Posterior vena cava (tissue), 2 donors: ENCODE measurements at places on chromosomes 11 and 22.
A peak's percentile ranks its signal among the peaks of the same experiment; 100 is the strongest.

GRCh38 chr22:29476116-29476515, 3.9 kb upstream of the NEFH start:
- DNase-seq, result no peak

DNA sequence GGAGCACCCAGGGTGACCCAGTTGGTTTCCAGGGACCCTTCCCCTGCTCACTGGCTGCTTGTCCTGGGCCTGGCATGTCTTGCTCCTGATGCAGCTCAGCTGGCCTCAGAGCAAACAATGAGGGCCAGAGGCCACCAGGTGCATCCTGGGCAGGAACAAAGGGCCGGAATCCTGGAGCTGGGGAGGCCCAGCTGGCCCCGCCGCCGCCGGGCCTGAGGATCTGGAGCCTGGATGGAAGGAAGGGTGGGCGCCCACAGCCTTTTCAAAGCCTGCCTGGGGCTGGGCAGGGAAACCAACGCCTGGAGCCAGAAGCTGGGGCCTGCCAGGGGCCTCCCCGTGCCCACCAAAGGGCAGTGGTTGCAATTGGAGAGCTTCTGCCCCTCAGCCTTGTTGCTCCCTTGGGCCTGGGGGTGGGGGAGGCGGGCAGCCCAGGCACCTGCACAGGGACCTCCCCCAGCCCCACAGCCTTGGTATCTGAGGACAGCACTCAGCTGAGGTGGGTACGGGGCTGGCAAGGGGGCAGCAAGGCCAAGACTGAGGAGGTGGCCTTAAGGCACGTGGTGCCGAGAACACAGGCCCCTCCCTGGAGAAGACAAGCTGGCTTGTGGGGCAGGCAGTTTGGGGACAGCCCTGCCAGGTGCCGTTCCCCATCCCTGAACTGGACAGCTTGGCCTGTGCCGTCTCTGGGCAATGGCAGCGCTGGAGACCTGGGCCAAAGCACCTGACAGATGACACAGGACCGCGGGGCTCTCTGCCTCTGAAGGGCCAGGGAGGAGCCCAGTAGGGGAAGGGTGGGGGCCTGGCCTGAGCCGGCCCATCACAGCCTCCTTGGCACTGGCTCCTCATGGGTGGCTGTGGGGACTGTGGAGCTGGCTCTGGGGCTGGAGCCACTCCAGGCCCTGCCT, 7.1 kb upstream of the ADORA2A start:
- peak; percentile 82 for DNase-seq

DNA sequence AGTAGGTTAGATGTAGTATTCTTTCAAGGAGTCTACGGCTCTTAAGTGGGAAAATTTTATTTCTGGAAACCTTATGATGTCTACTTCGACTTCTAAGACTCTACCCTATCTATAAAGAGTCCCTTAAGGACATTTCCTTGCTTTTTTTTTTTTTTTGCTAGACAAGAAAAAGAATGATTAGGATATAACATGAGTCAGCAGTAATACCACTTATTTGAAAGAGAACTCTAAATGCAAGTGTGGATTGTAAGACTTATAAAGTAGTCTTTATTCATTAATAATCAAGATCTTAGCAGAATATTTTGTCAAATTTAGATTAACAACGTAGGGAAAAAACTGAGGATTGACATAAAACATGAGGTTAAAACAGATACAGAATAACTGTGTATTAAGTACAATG, 71.0 kb downstream of the DKK3 start:
- no peak for DNase-seq

DNA sequence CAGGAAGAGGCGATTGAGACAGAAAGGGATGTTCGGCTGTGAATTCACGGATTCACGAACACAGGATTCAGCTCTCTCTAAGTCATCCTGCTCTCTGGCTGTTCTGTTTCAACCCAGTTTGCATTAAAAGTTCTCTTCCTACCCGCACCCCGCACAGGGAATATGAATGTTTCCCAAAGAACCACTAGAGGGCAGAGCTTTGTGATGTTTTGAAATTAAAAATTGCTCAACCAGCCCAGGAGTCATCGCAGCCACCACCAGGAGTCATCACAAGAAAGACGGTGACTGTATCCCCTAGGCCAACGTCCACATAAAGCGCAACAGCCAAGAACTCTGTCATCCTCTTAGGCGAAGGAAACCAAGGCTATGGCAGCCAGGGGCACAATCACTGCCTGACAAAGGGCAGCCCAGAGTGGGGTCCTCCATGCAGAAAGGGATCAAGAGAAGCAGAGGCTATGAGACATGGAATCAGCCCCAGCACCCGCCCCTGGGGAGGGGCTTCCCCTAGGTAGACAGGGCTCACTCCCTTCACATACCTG, 122.4 kb downstream of the WT1 start:
- DNase-seq, result no peak

DNA sequence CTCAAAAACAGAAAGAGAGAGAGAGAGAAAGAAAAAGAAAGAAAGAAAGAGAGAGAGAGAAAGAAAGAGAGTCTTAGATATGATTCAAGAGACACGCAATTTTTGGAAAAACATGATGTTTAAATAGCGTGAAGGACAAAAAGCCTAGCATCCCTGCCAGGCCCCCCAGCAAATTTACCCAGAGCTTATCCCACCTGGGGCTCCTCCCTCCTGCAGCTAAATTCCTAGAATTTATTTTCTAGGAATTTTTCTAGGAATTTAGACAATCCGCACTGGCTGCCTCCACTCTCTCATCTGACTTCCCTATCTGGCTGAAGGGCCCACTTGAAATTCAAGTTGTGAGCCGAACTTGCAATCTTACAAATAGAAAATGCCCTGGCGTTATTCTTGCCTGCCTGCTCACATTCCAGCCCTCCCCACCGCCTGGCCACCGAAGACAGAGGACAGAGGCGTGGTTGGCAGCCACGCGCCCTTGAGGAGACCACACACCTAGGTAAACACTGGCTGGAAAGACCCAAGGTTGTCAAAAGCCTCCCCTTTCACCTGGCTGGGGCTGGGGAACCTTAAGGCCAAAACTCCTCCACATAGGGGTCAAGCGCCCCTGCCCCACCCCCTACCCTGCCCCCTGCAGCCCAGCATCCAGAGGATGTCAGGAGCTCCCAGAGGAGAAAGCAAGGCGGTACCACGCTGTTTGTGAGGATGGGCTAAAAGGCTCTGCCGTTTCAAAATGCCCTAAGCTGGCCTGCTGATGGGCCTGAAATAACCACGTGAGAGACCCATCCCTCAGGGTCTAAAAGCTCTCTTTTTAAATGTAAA, 42.2 kb downstream of the AHNAK start:
- no peak for DNase-seq

DNA sequence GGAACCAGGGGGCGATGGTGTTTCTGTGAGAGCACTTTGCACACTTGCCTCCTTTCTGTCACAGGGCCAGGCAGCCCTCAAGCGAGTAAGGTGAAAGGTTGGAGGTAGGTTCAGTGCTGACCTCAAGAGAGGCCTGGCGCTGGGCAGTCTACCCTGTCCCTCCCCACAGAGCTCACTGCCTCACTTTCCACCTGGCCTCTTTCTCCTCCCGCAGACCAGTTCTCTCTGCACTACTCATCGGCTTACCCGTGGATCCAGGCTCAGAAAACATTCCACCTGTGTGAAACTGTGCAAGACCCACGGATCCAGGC, 16.8 kb downstream of the APOL5 start:
- no peak for DNase-seq

DNA sequence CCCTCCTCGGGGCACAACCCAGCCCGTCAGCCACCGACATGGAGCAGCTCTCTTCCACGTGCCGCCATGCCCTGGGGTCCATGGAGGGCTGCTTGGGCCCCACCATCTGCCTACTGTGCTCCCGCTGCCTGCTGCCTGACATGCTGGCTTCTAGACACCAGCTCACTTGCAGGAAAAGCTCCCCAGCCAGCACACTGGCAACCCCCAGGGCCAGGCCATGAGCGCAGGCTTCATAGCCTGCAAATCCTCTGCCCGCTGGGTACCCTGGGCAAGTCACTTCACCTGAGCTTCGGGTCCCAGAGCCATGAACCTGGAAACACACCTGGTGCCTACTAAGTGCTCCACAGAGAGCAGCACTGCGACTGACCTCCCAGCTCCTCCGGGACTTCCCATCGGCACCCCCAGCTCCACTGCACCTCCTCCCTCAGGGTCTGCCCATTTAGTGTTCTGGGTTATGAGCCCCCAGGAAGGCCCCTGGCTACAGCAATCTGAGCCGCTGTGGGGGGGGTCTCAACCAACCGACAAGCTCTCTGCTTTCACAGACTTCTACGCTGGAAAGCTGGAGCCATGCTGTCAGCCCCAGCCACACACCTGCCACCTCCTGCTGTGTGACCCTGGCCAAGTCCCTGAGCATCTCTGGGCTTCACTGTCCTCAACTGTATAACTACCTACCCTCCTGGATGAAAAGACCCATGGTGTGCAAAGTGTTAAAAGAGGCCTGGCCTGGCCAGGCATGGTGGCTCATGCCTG, 139.2 kb downstream of the CRYBB2 start:
- peak; percentile 62 for DNase-seq

- DNase-seq, result no peak
These were observed 26.5 kb upstream of the CCDC188 start for GRCh38 chr22:20177217-20177911.

GRCh38 chr11:71370020-71370747, 78.0 kb downstream of the DHCR7 start:
- DNase-seq, result no peak

GRCh38 chr11:100778166-100778785, 91.2 kb downstream of the ARHGAP42 start:
- no peak for DNase-seq

GRCh38 chr22:48204296-48204695, 1441.8 kb downstream of the TBC1D22A start:
- DNase-seq, result no peak

DNA sequence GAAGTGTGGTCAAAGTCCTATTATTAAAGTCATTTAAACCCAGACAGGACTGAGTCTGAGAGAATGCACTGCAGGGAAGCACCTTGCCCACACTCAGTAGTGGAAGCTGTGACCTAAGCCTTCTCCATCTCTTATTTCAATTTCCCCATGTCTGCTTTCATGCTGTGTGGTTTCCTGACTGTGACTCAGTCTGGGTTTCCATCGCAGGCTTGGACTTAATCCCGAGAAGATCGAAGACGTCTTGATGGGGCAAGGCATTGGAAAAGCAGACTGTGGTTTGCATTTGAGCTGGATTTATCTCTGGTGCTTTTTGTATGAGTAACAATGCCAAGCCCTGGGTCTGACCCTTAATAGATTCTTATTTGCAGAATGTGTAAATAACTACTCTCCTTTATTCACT, 238.9 kb downstream of the NTM start:
- DNase-seq, result no peak

DNA sequence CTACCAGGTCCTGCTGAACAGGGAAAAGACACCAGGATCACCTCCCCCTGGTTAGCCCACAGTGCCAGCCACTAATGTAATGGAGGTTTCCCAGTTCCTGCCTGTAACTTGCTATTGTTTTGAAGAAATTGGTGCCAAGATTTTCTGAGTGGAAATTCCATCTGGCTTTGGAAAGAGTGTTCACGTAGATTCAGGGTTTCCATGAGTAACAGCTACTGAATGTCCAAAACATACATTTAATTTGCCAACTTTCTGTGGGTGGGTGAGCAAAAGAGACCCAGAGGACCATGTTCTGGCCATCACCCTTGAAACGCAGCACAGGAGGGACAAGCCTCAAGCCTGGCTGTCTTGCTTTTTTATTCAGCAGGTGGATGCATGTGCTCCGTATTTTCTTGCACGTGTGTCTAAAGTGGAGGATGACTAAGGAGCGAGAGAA, 8.8 kb upstream of the DKK3 start:
- DNase-seq, result no peak

- DNase-seq, result no peak
These were observed 32.6 kb upstream of the SLC6A5 start for GRCh38 chr11:20566591-20567434.

DNA sequence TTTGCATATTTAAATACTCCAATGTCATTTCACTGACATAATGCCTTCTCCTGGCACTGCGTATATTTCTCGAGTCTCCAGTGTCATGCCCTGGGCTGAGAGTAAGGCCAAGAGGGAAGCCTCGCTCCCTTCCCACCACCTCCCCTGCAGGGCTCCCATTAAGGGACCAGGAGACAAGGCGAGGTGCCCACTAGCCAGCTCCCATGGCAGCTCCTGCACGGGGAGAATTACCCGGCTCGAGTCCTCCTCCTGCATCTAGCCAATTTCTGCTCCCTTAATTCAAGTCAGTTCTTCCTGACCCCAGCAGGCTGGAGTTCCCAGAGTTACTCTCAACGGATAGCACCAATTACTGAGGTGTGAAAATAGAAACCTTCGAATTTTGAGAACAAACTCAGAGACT, 31.9 kb downstream of the OPCML start:
- no peak for DNase-seq

DNA sequence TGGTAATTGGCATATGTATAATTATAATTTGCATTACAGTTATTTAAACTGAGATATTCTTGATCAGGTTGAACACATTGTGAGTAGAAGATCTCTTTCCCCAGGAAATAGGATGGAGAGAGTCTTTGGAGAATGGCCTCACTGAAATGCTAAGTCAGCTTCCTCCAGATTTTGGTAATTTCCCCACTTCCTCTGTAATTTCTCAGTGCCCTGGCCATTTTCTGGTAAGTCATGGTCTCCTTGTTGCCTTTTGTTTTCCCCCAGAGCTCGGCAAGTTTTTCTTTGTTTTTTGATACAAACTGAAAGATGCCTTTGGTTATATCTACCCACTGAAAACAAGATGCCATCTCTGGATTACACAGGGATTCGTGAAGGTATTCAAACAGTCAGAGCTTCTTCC, 12.8 kb upstream of the FBXO3 start:
- DNase-seq, result no peak

DNA sequence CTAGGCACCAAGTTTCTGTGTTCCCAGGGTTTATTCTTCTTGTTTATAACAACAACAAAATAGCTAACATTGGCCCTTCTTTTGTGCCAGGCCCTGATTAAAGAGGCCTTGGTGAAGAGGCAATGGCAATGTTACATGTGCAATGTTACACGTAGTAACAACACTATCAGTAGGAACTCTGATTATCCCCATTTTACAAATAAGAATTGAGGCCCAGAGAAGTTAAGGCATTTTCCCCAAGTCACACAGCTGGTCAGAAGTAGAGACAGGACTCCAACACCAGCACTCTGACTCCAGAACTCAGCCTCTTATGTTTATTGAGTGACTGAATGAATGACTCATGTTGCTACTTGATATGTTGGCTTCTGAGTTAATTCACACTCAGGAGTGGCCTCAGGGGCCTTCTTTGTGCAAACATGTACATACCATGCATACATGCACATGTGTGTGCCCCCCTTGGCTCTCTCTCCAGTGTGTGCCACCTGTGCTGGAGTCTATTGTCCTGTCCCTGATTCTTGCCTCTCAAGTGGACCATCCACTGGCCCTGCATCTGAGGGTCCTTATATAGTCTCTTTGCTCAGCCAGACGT, 98.4 kb downstream of the TP53I11 start:
- DNase-seq, result peak; percentile 37

- DNase-seq, result no peak
These were observed 75.4 kb downstream of the GAB4 start for GRCh38 chr22:16932577-16932976.

- DNase-seq, result no peak
These were observed 79.1 kb upstream of the LMO2 start for GRCh38 chr11:33970984-33971466.
